ENCODE measurements at places on chromosomes 2 and 18. TPM values are rescaled to one million over a fixed set of nuclear protein-coding genes. Genes with fewer than 3 reads are reported as not detected.

CXCR1 gene
- total RNA-seq: not detected

CHRNG gene
- not detected for total RNA-seq

IL1RN gene
- not detected for total RNA-seq

BOK gene
- 1.2 TPM for total RNA-seq

DNA sequence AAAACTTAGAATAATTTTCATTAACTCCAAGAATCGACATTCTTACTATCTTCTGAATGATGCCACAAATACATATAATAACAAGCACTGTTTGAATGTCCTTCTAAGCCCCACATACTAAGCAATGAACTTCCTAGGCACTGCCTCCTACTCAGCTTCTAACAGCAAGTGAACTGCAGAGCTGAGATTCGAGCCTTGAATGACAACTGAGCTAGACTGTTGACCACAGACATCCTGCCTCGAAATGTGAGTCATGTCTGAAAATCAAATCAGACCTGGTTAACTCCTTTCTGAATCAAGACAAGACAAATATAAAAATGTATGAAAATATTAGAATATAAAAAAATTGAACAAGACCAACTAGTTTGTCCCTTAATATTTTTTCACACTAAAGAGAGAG lies 108.1 kb downstream of the MYT1L start:
- no peak for DNase-seq

DNA sequence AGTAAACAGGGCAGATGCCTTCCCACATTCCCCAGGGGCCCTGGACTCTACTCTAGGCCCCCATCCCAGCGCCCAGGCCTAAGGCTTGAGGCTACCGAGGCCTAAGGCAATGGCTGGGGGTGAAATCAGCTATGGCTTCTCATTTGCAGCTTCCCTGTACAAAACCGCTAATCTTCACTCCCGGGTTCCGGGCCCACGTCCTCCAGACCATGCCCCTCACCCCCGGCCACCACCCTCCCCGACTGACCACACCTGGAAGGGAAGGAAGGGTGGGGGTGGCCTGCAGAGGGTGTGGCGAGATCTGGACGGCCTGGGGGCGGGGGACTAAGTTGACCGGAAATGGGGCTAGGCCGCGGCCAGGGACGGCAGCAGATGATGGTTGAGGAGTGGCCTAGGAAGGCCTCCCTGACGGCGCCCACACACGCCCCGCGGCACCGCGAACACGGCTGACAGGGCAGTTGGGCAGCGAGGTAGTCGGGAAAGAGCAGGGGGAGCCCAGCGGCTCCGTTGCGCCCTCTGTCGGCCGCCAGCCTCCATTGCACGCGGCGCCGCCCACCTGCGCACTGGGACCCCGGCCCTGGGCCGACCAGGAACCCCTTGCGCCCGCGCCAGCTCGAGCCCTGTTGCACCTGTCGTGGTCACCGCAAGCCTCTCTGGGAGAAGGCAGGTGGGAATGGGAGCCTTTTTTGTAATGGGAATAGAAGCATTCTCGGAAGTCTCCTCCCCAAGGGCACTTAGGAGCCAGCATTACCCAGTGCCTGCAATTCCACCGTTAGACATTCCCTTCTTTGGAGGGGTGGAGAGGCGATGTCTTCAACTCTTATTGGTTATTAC lies 117.1 kb upstream of the STPG4 start:
- peak; percentile 57 for DNase-seq

DNA sequence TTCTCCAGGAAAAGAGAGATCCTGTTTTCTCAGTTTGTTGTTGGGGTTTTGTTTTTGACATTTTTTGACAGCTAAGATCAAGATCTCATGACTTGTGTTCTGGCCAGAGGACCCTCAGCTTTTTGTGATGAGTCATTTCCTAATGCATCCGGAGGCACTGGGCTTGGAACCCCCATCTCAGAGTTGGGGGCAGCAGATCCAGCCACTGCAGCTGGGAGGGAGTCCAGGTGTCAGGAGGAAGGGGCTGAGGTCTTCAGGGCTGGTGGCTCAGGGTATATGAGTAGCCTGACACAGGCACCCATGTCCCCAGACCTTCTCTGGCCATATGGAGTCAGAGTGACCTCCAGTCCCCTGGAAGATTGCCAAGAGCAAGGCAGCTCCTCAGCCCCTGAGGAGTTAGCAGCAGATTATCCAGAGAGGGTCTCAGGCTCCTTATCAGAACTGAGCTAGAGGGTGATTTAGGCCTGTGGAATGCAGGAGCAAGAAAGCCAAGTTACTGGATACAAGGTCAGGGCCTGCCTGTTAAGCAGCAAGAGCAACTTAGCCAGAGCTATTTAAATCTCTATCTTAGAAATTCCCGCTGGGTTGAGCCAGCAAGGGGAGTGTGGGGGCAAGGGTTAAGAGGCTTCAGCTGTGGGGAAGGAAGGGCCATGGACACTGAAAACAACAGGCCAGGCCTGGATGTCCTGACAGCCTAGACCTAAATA lies 62.4 kb downstream of the TANC1 start:
- DNase-seq: peak; percentile 16

- DNase-seq: no peak
Observed at GRCh38 chr2:11809586-11810236, 63.3 kb downstream of the LPIN1 start.

GRCh38 chr2:237987268-237987667 lies 20.5 kb downstream of the UBE2F start:
- DNase-seq: no peak

DNA sequence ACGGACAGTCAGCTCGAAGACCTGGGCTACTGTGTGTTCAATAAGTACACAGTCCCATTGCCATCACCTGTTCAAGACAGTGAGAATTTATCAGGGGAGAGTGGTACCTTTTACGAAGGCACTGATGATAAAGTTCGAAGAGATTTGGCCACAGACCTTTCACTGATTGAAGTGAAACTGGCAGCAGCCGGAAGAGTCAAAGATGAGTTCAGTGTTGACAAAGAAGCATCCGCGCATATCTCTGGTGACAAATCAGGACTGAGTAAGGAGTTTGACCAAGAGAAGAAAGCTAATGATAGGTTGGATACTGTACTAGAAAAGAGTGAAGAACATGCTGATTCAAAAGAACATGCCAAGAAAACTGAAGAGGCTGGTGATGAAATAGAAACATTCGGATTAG lies 76.9 kb upstream of the UNC80 start:
- DNase-seq: no peak

- DNase-seq: no peak
Observed at GRCh38 chr2:128058114-128058513, 30.3 kb upstream of the SAP130 start.

DNA sequence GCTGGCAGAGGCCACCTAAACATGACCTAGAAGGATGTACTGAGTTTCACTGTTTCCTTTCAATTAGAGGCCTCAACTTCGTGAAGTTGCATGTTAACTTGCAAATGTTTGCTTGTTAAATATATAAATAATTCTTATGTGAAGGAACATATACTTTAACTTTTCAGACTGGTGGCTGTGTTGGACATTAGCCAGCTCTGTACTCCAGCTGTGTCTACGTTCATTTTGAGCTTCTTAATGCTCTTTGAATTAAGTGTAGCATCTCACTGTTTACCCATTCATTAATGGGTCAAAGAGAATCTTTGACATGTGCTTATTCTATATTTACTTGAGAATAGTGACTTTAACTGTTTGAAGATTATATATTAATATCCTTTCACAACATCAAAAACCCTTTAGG lies 823.2 kb upstream of the ID2 start:
- no peak for DNase-seq

DNA sequence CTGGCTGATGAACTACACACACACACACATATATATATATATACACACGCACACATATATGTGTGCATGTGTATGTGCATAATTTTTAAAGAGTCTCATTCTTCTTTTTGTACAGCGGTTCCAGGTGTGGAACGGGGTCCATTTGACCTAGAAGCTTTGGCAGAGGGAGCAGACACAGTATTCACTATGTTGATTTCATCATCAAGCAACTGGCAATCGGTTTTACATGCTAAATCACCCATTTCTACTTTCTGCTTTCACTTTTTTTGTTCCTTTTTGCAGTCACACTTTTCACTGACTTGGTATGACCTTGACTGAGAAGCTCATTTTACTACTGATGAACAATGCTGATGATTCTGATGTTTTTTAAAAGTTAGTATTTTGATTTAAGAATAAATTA lies 63.0 kb upstream of the PGAP1 start:
- DNase-seq: no peak
